ENCODE measurements at places on chromosomes 13 and 19. TPM values are rescaled to one million over a fixed set of nuclear protein-coding genes. Genes with fewer than 3 reads are reported as not detected.

OR4F17 gene
- polyA plus RNA-seq: not detected

CD70 gene
- not detected for polyA plus RNA-seq

ZNF492 gene
- polyA plus RNA-seq: not detected

DNA sequence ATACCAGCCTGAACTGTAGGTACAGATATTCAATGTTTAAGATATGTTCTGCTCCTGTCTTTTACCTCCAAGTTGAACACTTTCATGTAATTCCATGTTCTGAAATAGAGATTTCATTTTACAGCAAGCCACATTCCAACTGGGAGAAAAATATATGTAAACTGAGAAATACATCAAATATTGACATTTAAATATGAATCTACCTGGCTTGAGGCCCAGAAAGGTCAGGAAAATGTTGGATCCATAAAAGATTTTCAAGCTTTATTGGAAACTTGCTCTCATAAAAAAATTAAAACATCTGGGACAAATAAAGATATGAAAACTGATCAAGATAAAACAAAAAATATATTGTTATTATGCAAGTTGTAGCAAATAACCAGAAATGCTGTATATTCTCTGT, 1078.7 kb upstream of the ATXN8OS start:
- H3K4me3 ChIP-seq: no peak overlapping the region
- no peaks in the 10 kb centered on the region for H3K4me1 ChIP-seq
- no peaks in the 10 kb centered on the region for H3K27me3 ChIP-seq
- DNase-seq: no peak
- no peaks in the 10 kb centered on the region for H3K36me3 ChIP-seq
- no peak overlapping the region for H3K27ac ChIP-seq

DNA sequence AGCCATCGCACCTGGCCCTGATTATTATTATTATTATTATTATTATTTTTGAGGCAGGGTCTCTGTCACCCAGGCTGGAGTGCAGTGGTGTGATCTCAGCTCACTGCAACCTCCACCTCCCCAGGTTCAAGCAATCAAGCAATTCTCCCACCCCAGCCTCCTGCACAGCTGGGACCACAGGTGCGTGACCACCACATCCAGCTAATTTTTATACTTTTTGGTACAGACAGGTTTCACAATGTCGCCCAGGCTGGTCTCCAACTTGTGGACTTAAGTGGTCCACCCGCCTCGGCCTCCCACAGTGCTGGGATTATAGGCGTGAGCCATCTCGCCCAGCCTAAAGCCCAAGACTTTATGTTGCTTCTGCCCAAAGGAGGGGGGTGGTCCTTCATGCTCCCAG, 6.0 kb upstream of the AP1M2 start:
- DNase-seq: no peak
- H3K4me1 ChIP-seq: no peaks in the 10 kb centered on the region
- H3K36me3 ChIP-seq: no peaks in the 10 kb centered on the region
- H3K27me3 ChIP-seq: peaks cover 7% of the 10 kb centered on the region
- H3K27ac ChIP-seq: no peak overlapping the region

GRCh38 chr13:32008518-32009175, 22.9 kb upstream of the FRY start:
- no peak overlapping the region for H3K4me3 ChIP-seq
- no peak overlapping the region for H3K27ac ChIP-seq
- no peak for DNase-seq

All from cardiac muscle cell (in vitro differentiated cells and primary cell).